ENCODE measurements at places on chromosomes 6 and 20.

DNA sequence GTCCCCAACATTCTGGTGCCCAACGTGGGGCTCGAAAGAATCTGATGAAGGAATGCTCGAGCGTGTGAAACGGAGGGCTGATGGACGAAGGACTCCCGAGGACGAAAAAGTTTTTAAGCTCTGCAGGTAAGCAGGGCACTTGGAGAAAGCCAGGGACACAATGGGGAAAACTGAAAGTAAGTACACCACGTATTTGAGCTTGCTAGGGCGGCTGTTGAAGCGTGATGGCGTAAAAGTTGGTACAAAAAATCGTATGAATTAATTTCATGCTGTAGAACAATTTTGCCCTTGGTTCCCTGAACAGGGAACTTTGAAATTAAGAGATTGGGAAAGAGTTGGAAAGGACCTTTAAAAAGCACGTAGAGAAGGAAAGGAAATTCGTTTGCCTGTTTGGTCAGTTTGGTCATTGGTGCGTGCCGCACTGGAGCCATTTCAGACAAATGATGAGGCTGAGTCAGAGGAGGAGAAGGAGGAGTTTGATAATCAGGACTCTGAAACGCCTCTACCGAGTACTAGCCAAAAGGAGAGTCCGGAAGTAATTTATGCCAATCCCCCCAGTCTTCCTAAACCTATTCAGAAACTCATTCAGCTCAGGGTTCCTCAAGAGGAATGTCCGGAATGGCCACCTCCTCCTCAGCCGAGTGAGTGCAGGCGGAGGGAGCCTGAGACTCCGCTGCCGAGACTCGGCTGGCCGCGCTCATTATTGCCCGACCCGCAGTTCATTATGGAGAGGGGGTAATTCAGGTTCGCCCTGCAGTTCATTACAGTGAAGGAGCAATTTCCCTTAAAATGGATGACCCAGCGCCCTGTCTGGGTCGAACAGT, 59.2 kb upstream of the PRSS16 start:
- H3K36me3 ChIP-seq = no peaks in the 10 kb centered on the region
- peak overlapping the region; percentile 66 for H3K27ac ChIP-seq
- H3K4me3 ChIP-seq = peak overlapping the region; percentile 69
- H3K4me1 ChIP-seq = peaks cover 11% of the 10 kb centered on the region
- DNase-seq = no peak
- H3K27me3 ChIP-seq = no peaks in the 10 kb centered on the region

- H3K27ac ChIP-seq = no peak overlapping the region
- DNase-seq = no peak
- H3K4me1 ChIP-seq = peaks cover 51% of the 10 kb centered on the region
- H3K27me3 ChIP-seq = no peaks in the 10 kb centered on the region
These were observed 31.4 kb downstream of the TFEB start for GRCh38 chr6:41704028-41704427.

GRCh38 chr6:55433446-55434130, 106.3 kb downstream of the GFRAL start:
- no peak overlapping the region for H3K4me3 ChIP-seq
- no peak for DNase-seq
- no peak overlapping the region for H3K27ac ChIP-seq
- no peaks in the 10 kb centered on the region for H3K36me3 ChIP-seq

DNA sequence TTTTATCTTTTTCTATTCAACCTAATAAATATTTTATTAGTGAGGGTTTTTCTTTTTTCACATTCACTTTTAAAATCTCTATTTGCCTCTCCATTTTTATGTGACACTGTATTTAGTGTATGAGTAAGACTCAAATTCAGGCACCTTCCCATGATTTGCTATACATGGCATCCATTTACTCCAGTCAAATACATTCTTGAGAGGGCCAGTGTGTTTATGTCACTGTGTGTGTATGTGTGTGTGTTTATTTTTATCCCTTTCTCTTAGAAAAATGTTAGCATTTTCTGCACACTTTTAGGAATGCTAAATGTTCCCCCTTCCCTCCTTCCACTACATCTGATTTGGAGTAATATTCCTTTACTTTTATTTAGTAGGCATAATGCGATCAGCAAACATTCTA, 290.0 kb downstream of the PACRG start:
- peaks cover 5% of the 10 kb centered on the region for H3K4me1 ChIP-seq
- no peak overlapping the region for H3K4me3 ChIP-seq
- H3K27me3 ChIP-seq = no peaks in the 10 kb centered on the region
- DNase-seq = no peak

GRCh38 chr6:168417679-168418557, 23.1 kb upstream of the SMOC2 start:
- DNase-seq = no peak
- no peak overlapping the region for H3K4me3 ChIP-seq
- no peaks in the 10 kb centered on the region for H3K36me3 ChIP-seq
- H3K27ac ChIP-seq = no peak overlapping the region
- peaks cover 19% of the 10 kb centered on the region for H3K4me1 ChIP-seq

GRCh38 chr6:77561768-77562314, 91.0 kb upstream of the MEI4 start:
- H3K4me3 ChIP-seq = no peak overlapping the region
- H3K36me3 ChIP-seq = no peaks in the 10 kb centered on the region
- H3K4me1 ChIP-seq = no peaks in the 10 kb centered on the region
- no peak for DNase-seq

DNA sequence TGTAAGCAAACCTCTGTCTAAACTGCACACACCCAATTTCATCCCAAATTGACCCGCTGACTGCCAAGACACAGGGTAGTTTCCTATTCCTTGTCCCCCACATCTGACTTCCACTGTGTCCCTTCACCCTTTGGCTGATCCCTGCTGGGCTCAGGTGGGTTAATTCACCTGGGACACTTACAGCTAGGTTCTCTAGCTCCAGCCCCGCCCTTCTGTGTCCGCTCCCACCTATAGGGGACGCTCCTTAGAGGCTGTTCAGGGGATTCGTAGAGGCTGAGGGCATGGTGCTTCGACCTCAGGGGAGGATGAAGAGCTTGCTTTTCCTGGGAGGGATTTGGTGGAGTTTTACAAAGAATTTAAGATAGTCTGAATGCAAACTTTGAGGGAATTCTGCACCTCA, 4.0 kb upstream of the CD93 start:
- peak; percentile 37 for DNase-seq
- no peak overlapping the region for H3K27ac ChIP-seq
- no peaks in the 10 kb centered on the region for H3K27me3 ChIP-seq
- H3K36me3 ChIP-seq = no peaks in the 10 kb centered on the region

DNA sequence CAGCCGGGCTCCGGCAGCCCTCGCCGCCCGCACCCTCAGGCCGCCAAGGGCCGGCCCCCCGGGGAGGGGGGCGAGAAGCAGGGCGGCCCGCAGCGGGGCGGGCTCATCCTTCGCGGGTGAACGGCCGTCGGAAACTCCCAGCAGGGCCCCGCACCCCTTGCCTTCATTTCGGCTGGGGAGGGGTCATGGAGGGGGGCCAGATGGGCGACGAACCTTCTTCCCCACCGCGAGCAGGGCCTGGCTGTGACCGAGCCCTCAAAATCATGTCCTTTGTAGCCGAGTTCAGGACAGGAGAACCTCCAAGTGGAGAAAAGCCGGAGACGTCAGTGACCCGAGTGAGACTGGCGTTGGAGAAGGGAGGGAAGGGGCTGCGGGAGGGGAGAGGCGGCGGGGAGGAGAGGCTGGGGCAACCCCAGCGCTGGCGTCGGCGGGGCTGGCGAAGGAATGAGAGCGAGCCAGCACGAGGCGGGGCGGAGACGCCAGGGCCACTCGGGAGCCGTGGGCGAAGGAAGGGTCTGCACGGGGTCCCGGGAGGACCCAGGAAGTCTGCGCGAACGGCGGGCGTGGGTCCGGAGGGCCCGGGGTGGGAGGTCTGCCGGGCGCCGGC, 571 bp upstream of the FOXC1 start:
- peaks cover 88% of the 10 kb centered on the region for H3K27me3 ChIP-seq
- no peaks in the 10 kb centered on the region for H3K36me3 ChIP-seq
- peaks cover 73% of the 10 kb centered on the region for H3K4me1 ChIP-seq

DNA sequence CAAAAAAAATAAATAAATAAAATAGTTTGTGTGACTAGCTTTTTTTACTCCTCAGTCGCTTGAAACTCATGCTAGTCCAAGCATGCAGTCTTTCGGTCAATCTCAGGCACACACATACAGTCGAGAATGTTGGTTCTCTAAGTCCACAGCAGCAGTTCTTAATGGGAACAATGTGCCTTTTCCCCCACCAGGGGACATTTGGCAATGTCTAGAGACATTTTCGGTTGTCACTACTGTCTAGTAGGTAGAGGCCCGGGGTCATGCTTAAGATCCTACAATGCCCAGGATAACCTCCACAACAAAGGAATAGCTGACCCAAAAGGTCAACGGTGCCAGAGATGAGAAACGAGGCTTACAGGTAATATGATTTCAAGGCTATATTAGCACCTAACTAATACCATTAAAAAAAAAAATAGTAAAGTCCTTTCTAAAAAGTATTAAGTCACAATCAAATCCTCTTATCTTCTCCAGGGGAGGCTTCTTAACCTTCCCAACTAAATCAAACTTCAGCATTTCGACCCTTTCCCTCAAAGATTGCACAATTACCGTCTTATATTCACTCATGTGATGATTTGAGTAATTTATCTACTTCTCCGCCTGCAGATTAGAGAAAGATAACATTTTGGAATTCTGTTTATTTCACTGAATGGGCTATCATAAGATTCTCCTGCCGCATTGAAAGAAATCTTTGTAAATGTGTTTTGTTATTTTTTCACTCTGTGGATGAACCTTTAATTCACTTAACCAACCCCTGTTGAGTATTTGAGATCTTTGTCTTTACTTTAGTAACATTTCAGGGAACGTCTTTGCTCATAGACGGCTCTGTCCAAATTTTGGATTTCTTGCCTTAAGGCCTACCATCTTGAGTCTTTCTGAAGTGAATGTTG, 8.1 kb upstream of the SALL4 start:
- H3K27ac ChIP-seq = no peak overlapping the region
- no peaks in the 10 kb centered on the region for H3K36me3 ChIP-seq
- no peak overlapping the region for H3K4me3 ChIP-seq
- no peaks in the 10 kb centered on the region for H3K27me3 ChIP-seq

- DNase-seq = no peak
- no peak overlapping the region for H3K4me3 ChIP-seq
- no peak overlapping the region for H3K27ac ChIP-seq
- no peaks in the 10 kb centered on the region for H3K4me1 ChIP-seq
These were observed 4.4 kb upstream of the BPIFB6 start for GRCh38 chr20:33026779-33027759.

DNA sequence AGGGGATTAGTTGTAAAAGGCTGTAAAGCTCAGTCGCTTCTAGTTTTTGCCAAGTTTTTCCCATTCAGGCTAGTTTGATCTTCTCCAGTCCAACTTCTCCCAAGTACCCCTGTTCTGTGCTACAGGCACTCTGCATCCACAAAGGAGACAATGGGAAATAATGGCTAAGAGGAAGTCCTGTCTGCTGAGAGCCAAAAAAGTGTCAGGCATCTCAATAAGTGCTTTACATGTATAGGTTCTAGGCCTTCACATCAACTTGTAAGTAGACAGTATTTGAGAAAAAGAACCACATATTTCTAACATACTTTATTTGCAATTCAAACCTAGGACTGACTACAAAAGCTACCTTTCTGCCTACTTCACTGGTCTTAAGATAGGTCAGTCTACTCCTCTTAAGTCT, 4.9 kb downstream of the HTR1B start:
- no peak overlapping the region for H3K4me3 ChIP-seq
- peaks cover 9% of the 10 kb centered on the region for H3K4me1 ChIP-seq
- H3K36me3 ChIP-seq = no peaks in the 10 kb centered on the region
- DNase-seq = no peak
- peaks cover 23% of the 10 kb centered on the region for H3K27me3 ChIP-seq

DNA sequence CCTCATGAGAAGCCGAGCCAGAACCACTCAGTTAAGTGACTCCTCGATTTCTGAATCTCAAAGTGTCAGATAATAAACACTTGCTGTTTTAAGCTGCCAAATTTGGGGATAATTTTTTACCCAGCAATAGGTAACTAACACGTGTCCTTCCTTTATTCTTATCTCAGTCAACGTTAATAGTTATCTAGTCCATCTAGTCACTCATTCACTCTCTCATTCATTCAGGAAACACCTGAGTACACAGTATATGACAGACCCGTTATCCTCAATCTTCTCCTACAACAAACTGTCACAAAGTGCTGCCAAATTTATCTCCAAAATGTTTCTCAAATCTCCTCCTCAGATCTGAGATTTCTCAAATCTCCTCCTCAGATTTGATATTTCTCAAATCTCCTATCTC, 13.1 kb downstream of the FAM184A start:
- no peak overlapping the region for H3K27ac ChIP-seq
- H3K36me3 ChIP-seq = no peaks in the 10 kb centered on the region
- no peaks in the 10 kb centered on the region for H3K27me3 ChIP-seq
- no peak for DNase-seq
- H3K4me1 ChIP-seq = no peaks in the 10 kb centered on the region

DNA sequence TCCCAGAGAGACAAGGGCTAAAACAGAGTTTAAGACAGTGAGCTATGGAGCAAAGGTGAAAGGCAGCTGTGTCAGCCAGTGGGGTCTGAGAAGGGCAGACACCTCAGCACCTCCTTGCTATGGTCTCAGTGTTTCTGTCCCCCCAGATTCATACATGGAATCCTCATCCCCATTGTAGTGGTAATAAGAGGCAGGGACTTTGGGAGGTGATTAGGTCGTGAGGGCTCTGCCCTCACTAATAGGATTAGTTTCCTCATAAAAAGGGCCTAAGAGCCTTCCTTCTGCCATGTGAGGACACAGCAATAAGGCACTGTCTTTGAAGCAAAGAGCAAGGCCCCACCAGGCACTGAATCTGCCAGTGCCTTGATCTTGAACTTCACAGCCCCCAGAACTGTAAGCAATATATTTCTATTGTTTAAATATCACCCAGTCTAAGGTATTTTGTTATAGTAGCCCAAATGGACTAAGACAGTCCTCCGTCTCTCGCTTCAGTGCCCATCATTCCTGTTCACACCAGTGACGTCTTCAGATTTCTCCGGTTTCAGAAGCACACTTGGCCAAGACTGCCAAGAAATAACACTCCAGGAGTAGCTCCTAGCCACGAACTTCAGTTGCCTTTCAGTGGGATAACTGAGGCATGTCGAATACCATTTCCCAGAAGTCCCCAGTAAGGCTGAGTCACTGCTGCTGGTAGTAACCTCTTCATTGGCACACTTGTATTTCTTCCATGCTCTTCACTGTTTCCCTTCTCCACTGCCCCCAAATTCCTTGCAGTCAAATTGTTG, 32.8 kb downstream of the SLC13A3 start:
- H3K36me3 ChIP-seq = no peaks in the 10 kb centered on the region
- no peak for DNase-seq
- no peak overlapping the region for H3K27ac ChIP-seq
- no peaks in the 10 kb centered on the region for H3K4me1 ChIP-seq
- no peaks in the 10 kb centered on the region for H3K27me3 ChIP-seq
- no peak overlapping the region for H3K4me3 ChIP-seq

DNA sequence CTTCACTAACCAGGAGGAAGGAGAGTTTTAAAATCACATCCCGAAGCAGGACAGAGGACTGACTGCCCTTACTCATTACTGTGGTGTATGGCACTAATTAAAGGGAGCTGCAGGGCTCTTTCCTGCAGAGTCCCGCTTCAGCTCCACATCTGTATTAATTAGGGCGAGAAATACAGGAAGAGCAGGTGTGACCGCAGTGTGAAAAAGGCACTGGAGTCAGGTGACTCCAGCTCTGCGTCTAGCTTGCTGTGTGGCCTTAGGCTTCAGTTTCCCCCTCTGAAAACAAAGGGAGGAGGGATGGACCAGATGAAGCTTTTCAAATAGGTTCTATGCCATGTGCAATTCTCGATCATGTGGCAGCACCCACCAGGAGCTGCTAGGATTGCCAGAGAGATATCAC, 34.0 kb downstream of the KIAA1755 start:
- peaks cover 6% of the 10 kb centered on the region for H3K4me1 ChIP-seq
- no peaks in the 10 kb centered on the region for H3K36me3 ChIP-seq
- DNase-seq = no peak
- no peak overlapping the region for H3K4me3 ChIP-seq
- H3K27ac ChIP-seq = no peak overlapping the region
- no peaks in the 10 kb centered on the region for H3K27me3 ChIP-seq

Data from suprapubic skin (tissue), 4 donors.